Ascending aorta (tissue), 2 donors: ENCODE measurements at places on chromosomes 11 and 22. TPM values are rescaled to one million over a fixed set of nuclear protein-coding genes. Genes with fewer than 3 reads are reported as not detected.
A peak's percentile ranks its signal among the peaks of the same experiment; 100 is the strongest.

MMP1 gene
- not detected for total RNA-seq

MFRP gene
- total RNA-seq: not detected

PCNX3 gene
- 181 TPM for total RNA-seq

PKDREJ gene
- total RNA-seq: not detected

DDX10 gene
- total RNA-seq: 21.9 TPM

DNA sequence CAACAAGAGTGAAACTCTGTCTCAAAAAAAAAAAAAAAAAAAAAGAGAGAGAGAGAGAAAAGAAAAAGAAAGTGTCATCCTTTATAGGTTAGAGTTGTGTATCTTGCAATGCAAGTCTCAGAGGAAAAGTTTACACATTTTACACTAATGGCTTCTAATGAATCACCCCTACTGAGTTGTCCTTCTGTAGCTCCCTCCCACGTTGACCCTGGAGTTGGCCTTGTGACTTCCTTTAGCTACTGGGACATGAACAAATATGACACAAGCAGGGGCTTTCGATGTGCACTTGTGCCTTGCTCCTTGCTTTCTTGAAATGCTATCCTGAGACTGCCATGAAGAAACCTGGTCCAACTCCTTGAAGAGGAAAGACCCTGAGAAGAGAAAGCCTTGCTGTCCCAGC lies 2.4 kb upstream of the SMCO4 start:
- DNase-seq: no peak

DNA sequence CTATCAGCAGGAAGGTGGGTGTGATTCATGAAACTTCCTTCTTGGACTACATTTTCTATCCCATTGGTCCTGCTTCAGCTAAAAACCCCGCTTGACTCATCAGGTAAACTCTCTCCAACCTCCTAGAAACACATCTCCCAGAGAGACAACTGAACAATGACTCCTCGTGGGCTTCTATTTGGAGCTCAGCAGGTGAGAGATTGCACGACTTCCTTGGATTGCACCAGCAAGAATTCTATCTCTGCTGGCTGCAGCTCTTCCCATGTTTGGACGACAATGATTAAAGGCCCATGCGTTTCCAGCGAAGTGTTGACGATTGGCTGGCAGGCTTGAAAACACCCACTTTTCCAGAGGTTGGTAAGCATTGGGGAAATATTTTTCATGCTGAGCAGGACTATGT lies 216.1 kb upstream of the NTM start:
- no peak for DNase-seq

- DNase-seq: no peak
These were observed 107.3 kb upstream of the FGF3 start for GRCh38 chr11:69926376-69927050.

GRCh38 chr11:2222451-2222850 lies 47.9 kb downstream of the ASCL2 start:
- no peak for DNase-seq

DNA sequence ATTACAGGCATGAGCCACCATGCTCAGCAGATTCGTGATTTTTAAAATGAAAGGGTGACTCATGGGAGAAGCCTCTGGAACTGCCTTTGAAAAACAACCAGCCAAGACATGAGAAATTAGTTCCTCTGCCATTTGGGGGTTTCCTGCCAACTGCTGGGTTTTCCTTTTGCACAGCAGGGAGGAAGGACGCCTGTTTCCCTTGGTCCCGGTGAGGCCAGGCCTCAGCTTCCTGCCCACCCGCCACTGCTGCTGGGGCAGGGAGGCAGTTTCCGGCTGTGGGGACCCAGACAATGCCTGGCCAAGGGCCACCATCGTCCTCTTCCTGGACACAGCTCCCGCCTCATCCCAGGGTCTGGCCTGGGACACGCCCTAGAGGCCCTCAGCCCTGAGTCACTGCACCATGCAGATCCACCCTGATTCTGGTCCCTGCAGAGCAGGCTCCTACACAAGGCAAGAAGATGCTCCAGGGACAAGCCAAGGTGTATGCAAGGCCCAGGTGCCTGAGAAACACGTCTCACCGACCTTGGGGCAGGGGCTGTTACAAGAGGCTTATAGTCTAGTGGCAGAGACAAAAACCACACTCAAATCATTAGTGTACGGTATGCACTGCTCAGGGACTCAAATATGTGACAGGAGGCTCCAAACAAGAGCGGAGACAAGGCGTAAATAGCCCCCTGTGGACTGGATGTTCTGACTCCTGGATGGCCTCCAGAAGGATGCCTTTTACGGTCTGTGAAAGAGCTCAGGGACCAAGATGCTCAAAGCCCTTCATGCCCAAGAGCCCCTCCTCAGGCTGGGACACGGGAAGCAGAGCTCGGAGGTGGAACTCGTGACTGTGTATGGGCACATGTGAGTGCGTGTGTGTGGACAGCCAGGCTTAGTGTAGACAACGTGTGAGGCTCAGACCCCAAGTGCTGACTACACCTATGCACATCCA lies 10.0 kb downstream of the PPM1F start:
- peak; percentile 86 for DNase-seq

DNA sequence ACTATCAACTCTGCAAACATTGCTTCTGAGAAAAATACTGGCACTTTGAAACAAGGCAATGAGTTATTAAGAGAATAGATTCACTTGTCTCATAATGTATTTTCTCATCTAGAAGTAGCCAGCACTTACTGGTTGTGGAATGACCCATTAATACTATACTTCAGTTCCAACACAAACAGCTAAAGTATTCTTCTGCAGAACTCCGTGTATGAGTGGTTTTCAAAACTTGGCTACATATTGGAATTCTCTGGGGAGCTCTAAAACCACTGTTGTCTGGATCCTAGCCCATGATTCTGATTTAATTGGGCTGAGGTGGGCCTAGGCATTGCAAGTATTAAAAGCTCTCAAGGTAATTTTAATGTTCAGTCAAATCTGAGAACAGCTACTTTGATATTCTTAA lies 1416.4 kb upstream of the RAG2 start:
- no peak for DNase-seq

DNA sequence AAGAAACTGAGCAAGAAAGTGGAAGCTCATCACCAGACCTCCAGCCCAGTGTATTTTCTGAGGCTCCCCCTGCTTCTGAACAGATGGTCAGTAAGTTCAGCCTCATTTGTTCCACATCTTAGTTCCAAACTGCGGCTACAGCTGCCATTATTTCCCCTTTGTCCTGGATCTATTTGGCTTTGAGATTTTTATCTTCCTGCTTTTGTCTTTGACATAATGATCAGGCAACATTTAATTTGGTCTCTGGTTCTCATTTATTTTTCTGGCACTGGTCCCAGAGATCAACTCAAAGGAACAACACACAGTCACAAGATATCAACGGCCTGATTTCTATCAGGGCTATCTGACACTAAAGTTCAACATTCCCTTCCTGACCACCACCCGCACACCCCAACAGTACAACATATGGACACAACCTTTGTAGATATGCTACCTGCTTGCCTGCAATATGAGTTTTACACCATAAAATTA lies 137.5 kb downstream of the FAM76B start:
- DNase-seq: no peak
